ENCODE measurements at places on chromosomes 1 and 21.
A peak's percentile ranks its signal among the peaks of the same experiment; 100 is the strongest.

DNA sequence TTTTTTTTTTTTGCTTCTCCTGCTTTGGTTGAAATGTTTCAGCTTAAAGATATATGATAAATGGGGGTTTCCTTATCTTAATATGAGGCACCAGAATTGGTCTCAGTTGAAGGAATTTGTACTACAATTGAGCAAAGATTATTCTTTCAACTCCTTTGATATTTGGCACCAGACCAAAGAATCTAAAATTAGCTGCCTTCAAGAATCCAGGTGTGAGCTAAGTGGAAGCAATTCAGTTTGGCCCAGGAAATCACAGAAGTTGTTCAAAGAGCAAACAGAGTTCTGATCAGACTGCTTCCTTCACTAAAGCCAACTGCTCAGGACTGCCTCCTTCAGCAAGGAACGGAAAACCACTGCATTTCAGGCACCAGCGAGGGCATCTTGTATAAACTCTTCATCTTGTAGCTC, 68.3 kb upstream of the BCAR3 start:
- peaks cover 6% of the 10 kb centered on the region for H3K4me1 ChIP-seq
- H3K4me3 ChIP-seq = no peak overlapping the region
- H3K27me3 ChIP-seq = no peaks in the 10 kb centered on the region
- no peak overlapping the region for H3K27ac ChIP-seq

- no peak overlapping the region for H3K4me3 ChIP-seq
- peaks cover 54% of the 10 kb centered on the region for H3K4me1 ChIP-seq
- H3K27me3 ChIP-seq = peaks cover 2% of the 10 kb centered on the region
- no peak for DNase-seq
- peak overlapping the region; percentile 77 for H3K27ac ChIP-seq
These were observed 7.4 kb downstream of the TRNP1 start for GRCh38 chr1:27000817-27001460.

- peak overlapping the region; percentile 99 for H3K27ac ChIP-seq
- H3K27me3 ChIP-seq = no peaks in the 10 kb centered on the region
- no peaks in the 10 kb centered on the region for H3K36me3 ChIP-seq
- peak overlapping the region; percentile 96 for H3K4me3 ChIP-seq
- DNase-seq = peak; percentile 70
These were observed 14.3 kb upstream of the SPEN start for GRCh38 chr1:15833069-15833679.

GRCh38 chr1:19476450-19477190, 8.7 kb downstream of the CAPZB start:
- no peak overlapping the region for H3K27ac ChIP-seq
- no peaks in the 10 kb centered on the region for H3K27me3 ChIP-seq
- H3K4me3 ChIP-seq = no peak overlapping the region
- H3K4me1 ChIP-seq = peaks cover 64% of the 10 kb centered on the region
- H3K36me3 ChIP-seq = peaks cover 69% of the 10 kb centered on the region
- no peak for DNase-seq

DNA sequence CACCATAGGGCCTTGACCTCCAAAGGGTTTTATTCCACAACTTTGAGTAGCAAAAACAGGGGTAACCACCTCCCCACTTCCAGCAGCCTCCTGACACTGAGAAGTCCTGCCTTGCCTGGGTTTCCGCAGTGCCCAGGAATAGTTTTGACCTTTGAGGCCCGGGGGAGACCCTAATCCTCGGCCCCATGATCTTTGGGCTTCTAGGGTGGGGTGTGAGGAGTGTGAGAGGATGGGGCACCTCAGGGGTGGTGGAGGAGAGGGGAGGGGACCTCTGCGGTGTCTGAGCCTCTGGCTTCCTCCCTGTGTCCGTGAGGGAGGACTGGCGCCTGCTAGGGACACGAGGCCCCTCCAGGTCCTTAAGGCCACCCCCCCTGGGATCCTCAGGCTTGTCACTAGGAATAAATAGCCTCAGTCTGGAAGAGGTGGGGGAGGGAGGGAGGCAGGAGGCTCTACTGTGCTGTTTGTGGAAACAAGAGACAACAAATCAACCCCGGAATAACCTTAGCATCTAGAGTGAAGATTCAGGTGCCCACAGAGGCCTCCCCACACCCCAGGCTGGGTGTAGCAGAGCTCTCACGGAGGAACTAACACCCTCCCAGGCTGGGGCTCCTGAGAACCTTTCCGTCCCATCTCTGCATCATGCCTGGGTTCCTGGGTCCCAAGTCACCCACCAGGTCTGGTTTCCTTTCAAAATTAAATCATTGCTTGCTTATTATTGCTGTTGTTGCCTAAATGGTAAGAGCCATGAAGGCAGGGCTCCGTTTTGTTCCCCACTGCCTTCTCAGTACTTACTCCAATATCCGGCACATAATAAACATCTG, 904 bp upstream of the FHL3 start:
- peak; percentile 72 for DNase-seq
- no peaks in the 10 kb centered on the region for H3K27me3 ChIP-seq
- peaks cover 3% of the 10 kb centered on the region for H3K4me1 ChIP-seq
- H3K36me3 ChIP-seq = no peaks in the 10 kb centered on the region
- H3K27ac ChIP-seq = peak overlapping the region; percentile 88
- peak overlapping the region; percentile 53 for H3K4me3 ChIP-seq

DNA sequence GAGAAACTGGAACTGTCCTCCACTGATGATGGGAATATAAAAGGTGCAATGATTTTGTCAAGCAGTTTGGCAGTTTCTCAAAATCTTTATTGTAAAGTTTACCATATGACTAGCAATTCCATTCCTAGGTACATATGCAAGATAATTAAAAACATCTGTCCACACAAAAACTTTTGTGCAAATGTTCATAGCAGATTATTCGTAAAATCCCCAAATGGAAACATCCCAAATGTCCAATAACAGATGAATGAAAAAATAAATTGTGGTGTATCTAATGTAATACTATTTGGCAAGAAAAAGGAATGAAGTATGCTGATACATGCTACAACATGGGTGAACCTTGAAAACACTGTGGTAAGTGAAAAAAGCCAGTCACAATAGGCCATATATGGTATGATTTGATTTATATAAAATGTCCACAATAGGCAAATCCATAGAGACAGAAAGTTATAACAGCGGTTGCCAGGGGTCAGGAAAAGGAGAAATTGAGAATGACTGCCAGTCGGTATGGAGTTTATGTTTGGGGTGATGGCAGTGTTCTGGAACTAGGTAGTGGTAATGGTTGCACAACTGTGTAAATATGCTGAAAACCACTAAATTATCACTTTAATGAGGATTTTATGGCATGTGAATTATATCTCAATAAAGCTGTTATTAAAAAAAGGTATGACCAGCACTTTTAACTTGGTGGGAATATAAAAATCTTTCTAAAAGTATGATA, 81.7 kb upstream of the BEND5 start:
- H3K27ac ChIP-seq = no peak overlapping the region
- H3K4me1 ChIP-seq = no peaks in the 10 kb centered on the region
- H3K4me3 ChIP-seq = no peak overlapping the region
- no peaks in the 10 kb centered on the region for H3K27me3 ChIP-seq
- H3K36me3 ChIP-seq = no peaks in the 10 kb centered on the region

DNA sequence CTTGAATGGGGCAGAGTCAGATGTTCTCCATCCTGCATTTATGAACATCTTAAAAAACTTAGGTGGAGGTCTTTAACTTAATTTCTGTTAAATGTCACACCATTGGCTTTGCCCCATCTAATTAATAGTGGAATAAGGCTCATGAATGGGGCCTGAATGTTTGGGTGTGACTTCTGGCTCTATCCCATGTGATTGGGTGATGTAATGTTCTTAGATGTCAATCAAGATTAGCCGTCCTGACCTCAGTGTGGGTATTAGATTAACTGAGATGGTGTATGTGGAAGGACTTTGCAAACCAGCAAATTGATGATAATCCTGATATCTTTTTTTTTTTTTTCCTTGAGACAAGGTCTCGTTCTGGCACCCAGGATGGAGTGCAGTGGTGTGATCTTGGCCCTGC, 38.1 kb downstream of the C1orf21 start:
- H3K36me3 ChIP-seq = no peaks in the 10 kb centered on the region
- no peaks in the 10 kb centered on the region for H3K27me3 ChIP-seq
- DNase-seq = no peak
- H3K4me3 ChIP-seq = no peak overlapping the region
- H3K4me1 ChIP-seq = peaks cover 65% of the 10 kb centered on the region

GRCh38 chr1:59686170-59686569, 128.6 kb upstream of the HOOK1 start:
- peaks cover 13% of the 10 kb centered on the region for H3K4me1 ChIP-seq
- no peaks in the 10 kb centered on the region for H3K36me3 ChIP-seq
- H3K27me3 ChIP-seq = no peaks in the 10 kb centered on the region
- no peak overlapping the region for H3K4me3 ChIP-seq
- no peak overlapping the region for H3K27ac ChIP-seq
- DNase-seq = no peak

DNA sequence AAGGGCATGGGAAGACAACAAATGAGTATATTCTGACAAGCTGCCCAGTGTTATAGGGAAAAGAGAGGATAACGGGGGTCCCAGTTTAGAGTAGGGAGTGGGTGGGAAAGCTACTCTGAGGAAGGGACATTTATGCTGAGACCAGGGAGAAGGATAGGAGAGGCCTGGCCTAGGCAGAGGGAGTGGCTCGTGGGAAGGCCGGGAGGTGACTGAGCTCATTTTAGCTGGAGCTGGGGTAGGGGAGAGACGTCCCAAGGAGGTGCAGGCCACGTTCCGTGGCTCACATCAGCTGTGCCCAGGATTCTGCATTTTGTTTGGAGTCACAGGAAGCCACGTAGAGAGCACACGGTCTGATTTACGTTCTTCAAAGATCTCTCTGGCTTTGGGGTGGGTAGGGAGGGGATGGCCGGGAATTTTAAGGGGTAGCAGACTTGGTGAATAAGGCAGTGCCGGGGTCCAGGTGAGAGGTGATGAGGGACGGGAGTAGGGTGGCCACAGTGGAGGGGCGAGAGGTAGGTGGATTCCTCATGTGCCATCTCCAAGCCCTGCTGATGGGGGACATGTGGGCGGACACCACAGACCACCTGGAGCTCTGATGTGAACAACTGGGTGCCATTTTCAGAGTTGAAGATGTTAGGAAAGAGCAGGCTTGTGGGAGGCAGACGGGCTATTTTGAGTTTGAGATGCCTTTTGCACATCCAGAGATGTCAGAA, 4.7 kb downstream of the TINAGL1 start:
- H3K27me3 ChIP-seq = no peaks in the 10 kb centered on the region
- H3K36me3 ChIP-seq = no peaks in the 10 kb centered on the region
- no peak for DNase-seq
- peak overlapping the region; percentile 91 for H3K27ac ChIP-seq
- H3K4me1 ChIP-seq = peaks cover 21% of the 10 kb centered on the region
- H3K4me3 ChIP-seq = no peak overlapping the region

DNA sequence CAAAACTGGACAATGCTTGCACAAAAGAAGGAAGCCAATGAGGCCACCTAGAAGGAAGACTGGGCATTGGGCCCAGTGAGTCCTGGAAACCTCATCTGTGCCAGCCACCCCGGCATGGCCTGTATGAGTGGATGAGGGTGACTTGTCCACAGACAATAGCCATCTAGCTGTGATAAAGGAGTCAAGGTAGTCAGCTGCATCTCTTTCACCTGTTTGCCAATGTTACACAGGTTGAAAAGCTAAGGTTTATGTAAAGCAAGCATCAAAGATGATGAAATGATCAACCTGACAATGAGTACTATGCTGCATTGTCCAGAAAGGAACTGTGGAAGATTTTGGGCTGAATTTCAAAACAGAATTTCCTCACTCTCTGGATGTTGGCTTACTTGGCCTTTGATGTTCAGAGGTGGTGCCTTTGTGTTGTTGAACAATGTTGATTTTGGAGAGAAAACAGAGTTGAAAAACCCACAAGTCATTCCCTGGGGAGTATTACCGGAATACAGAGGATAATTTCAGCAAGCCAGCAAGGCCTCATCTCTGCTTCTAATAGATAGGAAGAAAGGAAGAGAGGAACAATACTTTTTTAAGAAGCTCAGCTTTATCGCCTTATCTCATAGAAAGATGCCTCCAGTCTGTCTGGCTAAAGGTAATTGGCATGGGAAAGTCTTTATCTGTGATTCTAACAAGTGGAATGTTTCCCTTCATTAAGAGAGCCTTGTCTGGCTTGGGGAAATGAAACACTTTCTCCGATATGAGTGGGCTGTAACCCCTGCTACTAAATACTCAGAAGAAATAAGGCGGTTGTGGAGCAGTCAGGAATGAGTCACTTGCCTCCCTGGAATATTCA, 11.4 kb upstream of the SELE start:
- H3K4me3 ChIP-seq = no peak overlapping the region
- no peaks in the 10 kb centered on the region for H3K27me3 ChIP-seq
- H3K36me3 ChIP-seq = no peaks in the 10 kb centered on the region
- H3K27ac ChIP-seq = no peak overlapping the region
- H3K4me1 ChIP-seq = peaks cover 1% of the 10 kb centered on the region

DNA sequence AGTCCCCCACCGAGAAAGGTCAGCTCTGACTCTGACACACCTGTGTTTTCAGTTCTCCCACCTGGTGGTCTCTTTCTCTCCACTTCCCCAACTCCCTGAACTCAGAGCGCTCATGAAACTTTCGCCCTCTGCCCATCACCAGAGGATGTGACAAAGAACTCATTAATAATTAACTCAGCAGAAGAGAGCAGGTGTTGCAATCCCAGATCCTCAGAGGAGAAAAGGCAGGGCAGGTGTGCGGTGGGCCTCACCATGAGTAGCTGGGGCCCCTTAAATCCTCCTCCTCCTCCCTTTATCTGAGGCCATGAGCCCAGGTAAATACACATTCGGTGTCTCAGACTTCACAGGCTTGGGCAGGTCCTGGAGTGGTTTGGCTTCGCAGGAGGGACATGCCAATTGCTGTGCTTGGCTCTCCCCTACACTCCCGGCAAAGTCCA, 1.7 kb upstream of the LAMB3 start:
- peaks cover 4% of the 10 kb centered on the region for H3K4me1 ChIP-seq
- DNase-seq = no peak
- no peak overlapping the region for H3K4me3 ChIP-seq
- H3K27me3 ChIP-seq = no peaks in the 10 kb centered on the region

DNA sequence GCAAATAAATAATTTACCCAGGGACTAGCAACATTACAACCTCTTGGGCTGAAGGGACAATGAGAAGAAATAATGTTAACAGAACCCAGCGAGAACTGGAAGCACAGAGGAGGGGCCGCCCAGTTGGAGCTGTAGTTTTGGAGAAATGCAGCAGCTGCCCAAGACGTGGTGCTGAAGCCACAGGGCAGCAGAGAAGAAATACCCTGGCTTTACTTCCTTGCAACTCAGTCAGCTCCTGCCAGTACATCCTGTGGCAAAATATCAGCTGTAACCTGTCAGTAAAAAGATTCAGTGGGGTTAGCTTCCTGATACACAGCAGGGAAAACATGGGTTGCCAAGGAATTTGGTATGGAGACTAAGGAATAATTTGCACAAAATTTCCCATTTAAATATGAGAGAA, 283.6 kb upstream of the USP25 start:
- H3K27ac ChIP-seq = no peak overlapping the region
- no peak for DNase-seq
- no peak overlapping the region for H3K4me3 ChIP-seq
- H3K27me3 ChIP-seq = no peaks in the 10 kb centered on the region
- H3K36me3 ChIP-seq = no peaks in the 10 kb centered on the region
- no peaks in the 10 kb centered on the region for H3K4me1 ChIP-seq

GRCh38 chr1:208084220-208084619, 160.0 kb downstream of the PLXNA2 start:
- no peak overlapping the region for H3K4me3 ChIP-seq
- H3K4me1 ChIP-seq = peaks cover 29% of the 10 kb centered on the region
- no peak overlapping the region for H3K27ac ChIP-seq
- no peaks in the 10 kb centered on the region for H3K27me3 ChIP-seq
- H3K36me3 ChIP-seq = no peaks in the 10 kb centered on the region
- no peak for DNase-seq

Data from heart left ventricle (tissue), 16 donors.